GM04504 (cell line): ENCODE measurements at places on chromosomes 16 and 17.

GRCh38 chr17:53570731-53571130 is 252.0 kb upstream of the KIF2B start:
- DNase-seq: no peak

DNA sequence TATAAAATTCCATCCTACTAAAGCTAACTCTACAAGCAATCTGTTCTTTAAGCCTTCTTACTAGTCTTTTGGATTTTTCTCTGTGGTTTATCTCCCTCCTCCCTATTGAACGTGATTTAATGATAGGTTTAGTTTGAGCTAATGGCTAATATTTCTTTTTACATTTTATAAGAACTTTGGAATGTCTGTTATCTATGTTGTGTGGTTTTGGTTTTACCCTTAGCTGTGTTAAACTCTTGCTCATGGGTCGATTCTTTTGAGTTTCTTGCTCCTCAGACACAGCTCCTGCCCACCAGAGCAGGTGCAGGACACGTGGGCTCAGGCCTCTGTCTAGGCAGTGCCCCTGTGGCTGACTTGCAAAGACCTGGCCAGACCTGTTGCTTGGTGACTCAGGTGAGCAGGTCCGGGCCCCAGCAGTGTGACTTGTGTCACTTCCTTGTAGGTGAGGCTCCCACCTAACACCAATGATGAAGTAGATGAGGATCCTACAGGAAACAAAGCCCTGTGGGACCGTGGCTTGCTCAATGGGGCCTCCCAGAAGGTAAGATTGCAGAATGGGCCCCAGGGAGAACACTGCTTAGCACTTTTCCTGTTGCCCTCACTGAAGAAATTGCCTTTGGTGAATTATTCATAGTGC is 45.1 kb downstream of the SF3B3 start:
- no peak for DNase-seq

DNA sequence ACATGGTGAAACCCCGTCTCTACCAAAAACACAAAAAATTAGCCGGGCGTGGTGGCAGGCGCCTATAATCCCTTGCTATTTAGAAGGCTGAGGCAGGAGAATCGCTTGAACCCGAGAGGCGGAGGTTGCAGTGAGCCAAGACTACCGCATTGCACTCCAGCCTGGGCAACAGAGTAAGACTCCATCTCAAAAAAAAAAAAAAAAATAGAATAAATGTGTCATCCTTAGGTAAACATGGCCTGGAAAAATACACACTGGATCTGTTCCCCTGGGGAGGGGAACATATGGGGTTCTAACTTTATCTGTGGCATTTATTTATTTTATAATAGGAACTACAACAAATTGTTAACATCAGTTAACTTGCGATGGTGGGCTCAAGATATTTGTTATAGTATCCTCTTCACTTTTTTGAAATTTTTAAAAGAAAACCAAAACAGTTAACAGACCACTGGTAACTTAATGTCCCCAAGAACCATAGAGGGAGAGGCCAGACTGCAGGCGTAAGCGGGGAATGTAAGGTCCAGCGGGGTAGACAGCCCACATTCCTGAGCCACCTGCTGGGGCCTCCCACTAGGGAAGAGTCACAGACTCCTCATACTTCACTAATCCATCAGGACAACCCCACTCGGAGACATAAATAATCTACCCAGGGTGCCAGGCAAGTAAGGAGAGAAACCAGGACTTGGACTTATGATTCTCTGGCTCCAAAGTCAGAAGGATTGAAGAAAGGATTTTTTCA is 12.5 kb upstream of the TXNDC11 start:
- no peak for DNase-seq

DNA sequence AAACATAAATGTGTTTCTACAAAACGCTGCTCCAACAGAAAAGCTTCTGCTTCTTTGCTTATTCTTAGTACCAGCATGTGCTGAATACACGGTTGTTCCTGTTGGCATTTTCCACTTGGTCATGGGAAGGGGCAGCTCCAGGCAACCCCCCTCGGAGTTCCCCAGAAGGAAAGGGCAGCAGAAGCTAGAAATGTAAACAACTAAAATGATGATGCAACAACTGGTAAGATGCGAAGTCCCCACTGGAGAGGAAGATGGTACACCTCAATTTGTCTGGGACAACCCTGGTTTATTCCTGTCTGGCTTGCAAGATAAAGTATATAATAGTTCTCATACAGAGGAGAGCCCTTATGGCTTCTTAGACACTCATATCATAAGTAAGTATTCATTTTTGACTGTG is 9.2 kb upstream of the CCL13 start:
- DNase-seq: no peak

- DNase-seq: no peak
Observed at GRCh38 chr16:12119562-12119961, 143.0 kb downstream of the SNX29 start.

DNA sequence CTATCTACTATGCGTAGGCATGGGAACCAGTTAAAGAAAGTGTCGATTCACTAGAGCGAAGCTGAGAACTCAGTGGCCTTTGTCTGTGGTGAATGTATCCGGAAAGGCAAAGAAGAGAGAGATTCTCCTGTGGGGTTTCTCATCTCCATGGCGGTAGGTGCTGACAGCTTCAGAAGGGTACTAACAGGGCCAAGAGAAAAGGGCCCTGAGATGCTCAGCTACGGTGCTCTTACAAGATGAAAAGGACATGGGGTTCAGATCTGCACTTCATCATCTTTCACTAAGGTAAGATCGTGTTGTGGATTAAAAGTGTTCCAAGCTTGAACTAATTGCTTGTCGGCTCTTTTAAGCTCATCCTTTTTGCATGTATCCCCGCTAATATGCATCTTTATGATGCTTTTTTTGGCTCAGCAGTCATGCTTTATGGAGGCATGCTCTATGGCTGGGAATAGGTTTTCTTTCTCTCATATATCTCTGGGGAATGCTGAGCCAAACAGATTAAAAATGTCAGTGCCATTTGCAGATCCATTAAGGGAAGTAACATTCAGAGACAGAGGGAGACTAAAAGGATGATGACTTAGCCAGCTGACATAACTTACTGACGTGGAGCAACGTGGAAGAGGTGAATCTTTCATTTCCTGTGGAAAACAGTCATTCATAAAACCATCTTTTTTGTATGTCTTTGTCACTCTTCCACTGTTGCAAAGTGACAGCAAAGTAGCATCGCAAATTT is 29.9 kb downstream of the KCNJ16 start:
- no peak for DNase-seq

GRCh38 chr16:5642436-5642835 is 544.8 kb upstream of the EEF2KMT start:
- no peak for DNase-seq

GRCh38 chr16:47016700-47017133 is 43.2 kb upstream of the DNAJA2 start:
- DNase-seq: no peak

DNA sequence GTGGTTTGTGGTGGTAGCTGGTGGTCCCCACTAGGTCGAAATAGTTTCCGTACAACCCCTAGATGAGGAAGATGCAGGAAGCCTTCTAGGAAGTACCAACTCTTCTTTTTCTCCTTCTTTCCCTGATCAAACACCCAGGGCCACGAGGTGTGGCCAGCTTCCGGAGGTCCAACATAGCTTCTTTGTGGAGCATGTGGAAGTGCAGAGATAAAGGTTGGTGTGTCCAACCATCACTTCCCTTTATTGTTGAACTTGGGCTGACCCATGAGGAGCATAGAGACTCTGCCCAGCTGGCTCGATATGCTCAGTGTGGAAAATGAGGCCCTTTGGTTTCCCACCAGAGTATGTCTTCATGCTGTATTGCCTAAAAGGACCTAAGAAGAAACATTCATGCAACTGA is 6.3 kb upstream of the RGS9 start:
- DNase-seq: no peak

DNA sequence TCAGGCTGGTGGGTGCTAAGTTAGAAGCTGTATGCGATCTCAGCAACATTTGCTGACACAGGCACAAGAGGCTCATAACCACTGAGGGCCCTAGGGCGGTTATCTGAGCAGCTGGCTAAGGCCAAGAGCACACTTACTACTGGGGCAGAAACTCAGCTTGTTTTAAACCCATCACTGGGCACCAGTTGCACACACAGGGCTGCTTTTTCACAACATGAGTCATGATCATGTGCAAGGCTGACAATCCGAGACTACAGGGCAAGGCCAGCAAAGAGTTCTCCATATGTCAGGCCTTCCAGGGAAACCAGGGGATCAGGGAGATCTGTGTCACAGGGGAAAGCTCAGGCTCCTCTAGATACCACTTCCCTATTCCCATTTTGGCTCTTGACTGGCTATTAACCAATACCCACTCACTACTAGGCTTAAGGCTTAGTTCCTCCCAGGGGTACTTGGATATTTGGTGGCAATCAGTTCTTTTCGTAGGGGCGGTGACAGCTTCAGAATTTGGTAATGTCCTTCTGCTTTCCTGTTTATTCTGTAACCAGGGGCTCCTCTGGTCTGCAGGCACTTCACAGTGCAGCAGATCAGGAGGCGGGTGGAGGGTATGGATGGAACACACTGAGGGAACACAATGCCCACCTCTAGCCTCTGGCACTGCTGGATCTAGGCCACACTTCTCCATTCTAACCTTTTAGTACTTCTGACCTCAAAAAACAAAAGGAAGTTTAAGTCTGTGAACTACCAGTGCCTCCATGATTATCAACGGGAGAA is 44.9 kb upstream of the ERN1 start:
- no peak for DNase-seq

DNA sequence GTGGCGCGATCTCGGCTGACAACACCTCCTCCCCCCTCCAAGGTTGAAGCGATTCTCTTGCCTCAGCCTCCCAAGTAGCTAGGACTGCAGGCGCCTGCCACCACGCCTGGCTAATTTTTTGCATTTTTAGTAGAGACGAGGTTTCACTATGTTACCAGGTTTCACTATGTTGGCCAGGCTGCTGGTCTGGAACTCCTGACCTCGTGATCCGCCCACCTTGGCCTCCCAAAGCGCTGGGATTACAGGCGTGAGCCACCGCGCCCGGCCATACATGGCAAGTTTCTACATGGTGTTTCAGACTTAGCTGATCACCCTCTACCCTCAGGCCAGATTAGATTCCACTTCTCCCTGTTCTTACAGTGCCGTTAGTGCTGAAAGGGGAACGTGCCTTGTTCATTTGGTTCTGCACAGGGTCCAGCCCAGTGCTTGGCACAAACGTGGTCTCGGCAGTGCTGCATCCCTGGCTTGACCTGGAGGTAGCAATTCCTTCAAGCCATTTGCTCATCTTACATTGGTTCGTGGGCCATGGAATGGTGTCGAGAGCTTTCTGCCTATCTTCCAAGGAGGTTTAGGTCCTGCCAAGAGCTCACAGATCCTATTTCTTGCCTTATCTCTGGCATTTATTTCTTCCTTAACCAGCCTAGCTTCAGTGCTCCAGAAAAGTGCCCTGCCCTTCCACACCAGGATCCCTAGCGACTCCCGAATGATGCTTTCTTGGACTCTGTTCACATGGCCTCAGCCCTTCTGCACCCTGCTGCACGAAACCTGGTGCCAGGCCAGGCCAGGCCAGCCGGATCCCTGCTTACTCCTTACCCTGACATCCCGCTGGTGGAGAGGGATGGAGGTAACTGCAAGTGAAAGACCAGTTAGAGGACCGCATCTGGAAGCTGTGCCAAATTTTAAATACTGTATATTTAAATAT is 14.8 kb upstream of the AURKB start:
- no peak for DNase-seq
